Heart left ventricle (tissue), 16 donors: ENCODE measurements at places on chromosomes 6 and 20. TPM values are rescaled to one million over a fixed set of nuclear protein-coding genes. Genes with fewer than 3 reads are reported as not detected.

The FABP7 gene
- not detected for total RNA-seq

The IDH3B gene
- 246 TPM for total RNA-seq

The SLC44A4 gene
- total RNA-seq: not detected

The SLC4A11 gene
- total RNA-seq: 0.21 TPM

The GNAS-AS1 gene
- 0.23 TPM for total RNA-seq

The HTR1E gene
- not detected for total RNA-seq

The BICRAL gene
- total RNA-seq: 13.3 TPM

The DOP1A gene
- total RNA-seq: 22.6 TPM

The OTOR gene
- not detected for total RNA-seq

The SLA2 gene
- 0.38 TPM for total RNA-seq

The BMP6 gene
- 3.1 TPM for total RNA-seq

The PAX1 gene
- not detected for total RNA-seq

The MAP3K5 gene
- total RNA-seq: 27.0 TPM
